T-helper 1 cell (primary cell): ENCODE measurements at places on chromosomes 12 and 14.

GRCh38 chr14:96904201-96904600 is 107.0 kb downstream of the VRK1 start:
- no peak for DNase-seq

GRCh38 chr14:75184492-75184891 is 8.1 kb upstream of the TMED10 start:
- no peak for DNase-seq

DNA sequence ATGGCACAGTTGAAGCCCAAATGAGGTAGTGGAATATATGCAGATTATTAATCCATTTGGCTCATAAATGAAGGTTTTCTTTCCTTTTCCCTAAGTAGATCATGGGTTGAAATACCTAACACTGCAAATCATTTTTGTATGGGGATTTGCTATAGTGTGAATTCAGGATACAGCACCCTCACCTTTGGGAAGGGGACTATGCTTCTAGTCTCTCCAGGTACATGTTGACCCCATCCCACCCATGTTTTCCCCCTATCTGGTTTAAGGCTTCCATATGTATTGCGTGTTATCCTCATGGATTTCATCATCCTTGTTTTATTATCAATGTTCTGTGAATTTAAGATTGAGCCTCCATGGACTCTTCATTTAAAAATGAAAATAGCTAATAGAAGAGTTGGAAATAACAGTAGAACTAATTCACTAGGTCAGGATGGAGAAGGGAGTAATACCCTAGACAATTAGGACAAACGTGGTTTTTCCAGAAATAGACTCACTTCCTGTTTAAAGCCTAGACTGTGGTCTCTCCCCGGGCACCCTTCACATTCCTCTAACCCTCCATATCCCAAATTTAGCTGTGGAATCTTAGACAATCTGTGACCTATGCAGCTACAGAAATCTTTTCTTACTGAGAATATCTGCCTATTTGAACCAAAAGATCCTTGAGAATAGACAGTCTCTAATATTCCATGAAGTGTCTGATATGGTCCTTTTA is 56.5 kb downstream of the DAD1 start:
- DNase-seq, result no peak

GRCh38 chr12:102356690-102357089 is 123.7 kb downstream of the IGF1 start:
- no peak for DNase-seq
